ENCODE measurements at places on chromosomes 12 and 14. TPM values are rescaled to one million over a fixed set of nuclear protein-coding genes. Genes with fewer than 3 reads are reported as not detected.
A peak's percentile ranks its signal among the peaks of the same experiment; 100 is the strongest.

Gene DPPA3
- not detected for total RNA-seq

Gene OR5AU1
- not detected for total RNA-seq

Gene SYNDIG1L
- total RNA-seq = not detected

Gene FAM90A1
- not detected for total RNA-seq

Gene AKAP5
- total RNA-seq = 0.16 TPM

Gene SELPLG
- total RNA-seq = 14.3 TPM

Gene PMEL
- 0.57 TPM for total RNA-seq

Gene TAS2R30
- 0.64 TPM for total RNA-seq

Gene ATL1
- total RNA-seq = 2.0 TPM

Gene FIGNL2
- 0.93 TPM for total RNA-seq

Gene RNASE1
- 294 TPM for total RNA-seq

GRCh38 chr14:73014105-73014504, 12.8 kb downstream of the ZFYVE1 start:
- no peaks in the 10 kb centered on the region for H3K27me3 ChIP-seq
- no peak overlapping the region for H3K27ac ChIP-seq
- peaks cover 4% of the 10 kb centered on the region for H3K36me3 ChIP-seq
- no peak for DNase-seq
- H3K4me3 ChIP-seq = no peak overlapping the region
- H3K4me1 ChIP-seq = no peaks in the 10 kb centered on the region

DNA sequence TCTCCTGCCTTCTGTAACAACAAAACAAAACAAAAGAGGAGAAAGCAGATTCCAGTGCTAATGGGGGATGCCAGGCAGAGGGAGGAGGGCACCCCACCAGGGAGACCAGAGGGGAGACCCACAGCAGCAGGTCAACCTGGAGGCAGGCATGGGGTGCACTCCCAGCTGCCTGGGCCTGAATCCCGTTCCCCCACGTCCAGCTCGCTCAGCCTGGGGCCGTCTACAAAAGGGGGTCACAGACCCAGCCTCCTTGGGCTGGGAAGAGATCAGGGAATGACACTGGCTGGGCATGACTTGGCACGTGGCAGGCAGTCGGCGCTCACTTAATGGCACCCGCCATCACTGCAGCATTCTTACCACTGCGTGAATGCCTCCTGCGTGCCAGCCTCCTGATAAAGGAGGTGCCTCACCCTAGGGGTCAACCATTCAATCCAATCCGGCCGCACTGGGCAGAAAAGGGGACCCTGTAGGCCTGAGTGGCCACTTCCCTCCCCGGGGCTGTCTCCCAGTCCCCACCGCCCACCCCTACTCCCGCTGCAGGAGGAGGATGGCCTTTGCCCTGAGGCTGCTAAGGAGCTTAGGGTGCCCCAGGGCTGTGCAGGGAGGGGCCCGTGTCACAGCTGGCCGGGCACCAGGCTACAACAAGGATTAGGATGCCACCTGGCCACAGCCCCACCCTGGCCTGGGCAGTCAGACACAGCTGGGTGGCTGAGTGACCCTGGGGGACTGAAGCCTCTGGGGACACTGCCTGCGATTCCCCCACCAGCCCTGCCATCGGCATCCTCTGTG, 87.5 kb downstream of the NCOR2 start:
- H3K4me3 ChIP-seq = no peak overlapping the region
- peak overlapping the region; percentile 51 for H3K27ac ChIP-seq
- H3K27me3 ChIP-seq = no peaks in the 10 kb centered on the region
- peaks cover 31% of the 10 kb centered on the region for H3K4me1 ChIP-seq

- no peaks in the 10 kb centered on the region for H3K27me3 ChIP-seq
- no peaks in the 10 kb centered on the region for H3K4me1 ChIP-seq
- DNase-seq = no peak
- H3K27ac ChIP-seq = no peak overlapping the region
- no peak overlapping the region for H3K4me3 ChIP-seq
Observed at GRCh38 chr12:92715625-92716024, 12.8 kb downstream of the PLEKHG7 start.

GRCh38 chr14:59344691-59345455, 120.3 kb downstream of the GPR135 start:
- H3K27me3 ChIP-seq = no peaks in the 10 kb centered on the region
- peak overlapping the region; percentile 71 for H3K27ac ChIP-seq
- no peak overlapping the region for H3K4me3 ChIP-seq
- peaks cover 58% of the 10 kb centered on the region for H3K36me3 ChIP-seq
- DNase-seq = no peak

- peak within 1 kb of the TSS; percentile 52 for H3K4me3 ChIP-seq
- DNase-seq = peak; percentile 30
- no peaks in the 10 kb centered on the region for H3K27me3 ChIP-seq
- no peaks in the 10 kb centered on the region for H3K4me1 ChIP-seq
- H3K27ac ChIP-seq = no peak within 1 kb of the TSS
Observed at GRCh38 chr12:85036234-85036707, at the start of the genes LRRIQ1 and TSPAN19. Gene LRRIQ1, plus strand, starts transcription at chr12:85036351. Its CDS starts 1,826 bp downstream, at chr12:85038177. Gene TSPAN19, minus strand, starts transcription at chr12:85036277. Its CDS starts 6,331 bp downstream, at chr12:85029946.

DNA sequence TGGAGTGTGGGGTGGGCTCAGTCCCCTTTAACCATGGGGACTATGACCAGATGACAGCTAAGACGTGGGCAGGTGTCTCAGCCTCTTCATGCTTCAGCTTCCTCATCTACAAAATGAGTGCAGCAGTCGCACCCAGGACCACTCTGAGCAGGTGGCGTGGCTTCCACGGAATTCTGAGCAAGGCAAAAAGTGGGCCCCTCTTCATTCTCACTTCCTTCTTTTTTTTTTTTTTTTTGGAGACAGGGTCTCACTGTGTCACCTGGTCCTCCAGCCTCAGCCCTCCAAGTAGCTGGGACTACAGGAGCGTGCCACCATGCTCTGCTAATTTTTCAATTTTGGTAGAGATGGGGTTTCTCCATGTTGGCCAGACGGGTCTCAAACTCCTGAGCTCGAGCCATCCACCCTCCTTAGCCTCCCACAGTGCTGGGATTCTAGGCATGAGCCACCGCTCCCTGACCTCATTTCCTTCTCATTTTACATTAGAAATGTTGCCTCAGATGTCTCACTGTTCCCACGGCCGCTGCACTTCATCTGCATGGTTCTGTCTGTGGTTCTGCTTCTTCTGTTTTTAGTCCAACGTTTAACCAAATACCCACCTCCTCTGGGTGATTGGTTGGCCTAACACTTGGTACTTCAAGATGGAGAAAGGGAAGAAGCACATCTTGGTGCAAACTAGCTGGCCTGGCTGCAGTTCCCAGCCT, 41.3 kb upstream of the BCL7A start:
- H3K27me3 ChIP-seq = no peaks in the 10 kb centered on the region
- no peak overlapping the region for H3K4me3 ChIP-seq
- peaks cover 3% of the 10 kb centered on the region for H3K4me1 ChIP-seq
- no peaks in the 10 kb centered on the region for H3K36me3 ChIP-seq
- no peak overlapping the region for H3K27ac ChIP-seq

- no peak for DNase-seq
- H3K36me3 ChIP-seq = peaks cover 97% of the 10 kb centered on the region
- no peaks in the 10 kb centered on the region for H3K4me1 ChIP-seq
- no peak overlapping the region for H3K4me3 ChIP-seq
- H3K27me3 ChIP-seq = no peaks in the 10 kb centered on the region
Observed at GRCh38 chr14:50758305-50758704, 72.7 kb downstream of the NIN start.

- no peaks in the 10 kb centered on the region for H3K4me1 ChIP-seq
- H3K27me3 ChIP-seq = no peaks in the 10 kb centered on the region
- no peak overlapping the region for H3K27ac ChIP-seq
- no peak overlapping the region for H3K4me3 ChIP-seq
- DNase-seq = no peak
- no peaks in the 10 kb centered on the region for H3K36me3 ChIP-seq
Observed at GRCh38 chr12:76007640-76008039, 23.9 kb downstream of the PHLDA1 start.

DNA sequence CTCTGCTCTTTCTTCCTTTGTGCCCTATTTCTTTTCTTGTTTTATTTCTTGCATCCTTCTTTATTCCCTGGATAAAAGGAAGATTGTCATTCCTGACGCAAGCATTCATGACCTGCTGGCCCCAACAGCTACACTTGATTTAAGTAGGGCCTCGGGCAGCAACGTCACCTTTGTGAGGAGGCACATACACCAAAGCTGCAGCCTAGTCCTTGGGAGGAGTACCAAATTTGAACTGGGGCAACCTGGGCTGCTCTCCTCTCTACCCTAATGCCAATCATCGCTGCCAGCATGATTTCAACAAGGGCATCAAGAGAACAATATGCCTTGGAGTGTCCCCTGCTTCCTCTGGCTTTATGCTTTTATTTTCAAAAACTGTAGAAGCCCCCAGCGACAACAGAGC, 76.4 kb downstream of the C12orf50 start:
- H3K36me3 ChIP-seq = no peaks in the 10 kb centered on the region
- no peak for DNase-seq
- no peaks in the 10 kb centered on the region for H3K27me3 ChIP-seq
- no peaks in the 10 kb centered on the region for H3K4me1 ChIP-seq
- H3K4me3 ChIP-seq = no peak overlapping the region
- H3K27ac ChIP-seq = no peak overlapping the region

- no peak for DNase-seq
- no peak overlapping the region for H3K4me3 ChIP-seq
- no peak overlapping the region for H3K27ac ChIP-seq
- peaks cover 8% of the 10 kb centered on the region for H3K4me1 ChIP-seq
Observed at GRCh38 chr12:93000026-93000425, 70.9 kb upstream of the EEA1 start.

DNA sequence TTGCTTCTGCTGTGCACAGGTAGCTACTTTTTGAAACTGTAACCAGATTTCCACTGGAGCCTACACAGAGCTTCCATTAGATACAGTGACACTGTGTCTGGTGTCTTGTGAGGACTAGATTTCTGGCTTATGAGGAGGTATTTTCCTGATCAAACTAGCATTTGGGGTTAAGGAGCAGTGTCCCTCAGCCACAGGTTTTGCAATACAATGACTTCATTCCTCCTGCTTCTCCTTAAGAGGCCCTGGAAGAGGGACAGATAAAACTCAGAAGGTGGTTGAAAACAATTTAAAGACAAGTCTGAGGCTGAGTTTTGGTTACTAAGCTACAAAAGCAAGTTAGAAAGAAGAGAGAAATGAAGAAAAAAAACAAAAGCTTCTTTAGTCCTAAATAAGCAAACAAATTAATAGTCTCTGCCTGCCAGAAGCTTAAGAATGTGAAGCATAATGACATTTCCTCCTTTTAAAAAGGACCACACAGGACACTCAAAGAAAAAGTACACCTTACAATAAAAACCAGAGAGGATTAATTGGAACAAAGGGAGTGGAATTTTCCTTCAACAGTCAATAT, 53.0 kb downstream of the PKP2 start:
- H3K4me1 ChIP-seq = peaks cover 19% of the 10 kb centered on the region
- no peak overlapping the region for H3K4me3 ChIP-seq
- DNase-seq = no peak

DNA sequence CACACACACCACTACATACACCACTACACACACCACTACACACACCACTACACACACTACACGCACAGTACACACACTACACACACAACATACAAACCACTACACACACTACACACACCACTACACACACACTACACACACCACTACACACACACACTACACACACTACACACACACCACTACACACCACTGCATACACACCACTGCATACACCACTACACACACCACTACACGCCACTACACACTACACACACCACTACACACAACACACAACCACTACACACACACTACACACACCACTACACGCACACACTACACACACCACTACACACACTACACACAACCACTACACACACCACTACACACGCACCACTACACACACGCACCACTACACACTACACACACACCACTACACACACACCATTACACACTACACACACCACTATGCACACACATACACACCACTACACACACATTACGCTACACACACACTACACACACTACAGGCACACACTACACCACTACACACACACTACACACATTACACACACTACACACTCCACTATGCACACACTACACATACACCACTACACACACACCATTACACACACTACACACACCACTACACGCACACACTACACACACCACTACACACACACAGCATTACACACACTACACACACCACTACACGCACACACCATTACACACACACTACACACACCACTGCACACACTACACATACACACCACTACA, 12.5 kb downstream of the NOC4L start:
- H3K36me3 ChIP-seq = peaks cover 4% of the 10 kb centered on the region
- H3K27ac ChIP-seq = no peak overlapping the region
- DNase-seq = no peak
- H3K27me3 ChIP-seq = no peaks in the 10 kb centered on the region

- H3K4me3 ChIP-seq = no peak overlapping the region
- no peak overlapping the region for H3K27ac ChIP-seq
- no peaks in the 10 kb centered on the region for H3K36me3 ChIP-seq
- DNase-seq = no peak
- no peaks in the 10 kb centered on the region for H3K4me1 ChIP-seq
Observed at GRCh38 chr14:87615047-87615446, 377.9 kb downstream of the GALC start.

GRCh38 chr14:93977790-93978581, 1.6 kb upstream of the ASB2 start:
- no peaks in the 10 kb centered on the region for H3K27me3 ChIP-seq
- peaks cover 12% of the 10 kb centered on the region for H3K4me1 ChIP-seq
- peak overlapping the region; percentile 97 for H3K27ac ChIP-seq
- no peaks in the 10 kb centered on the region for H3K36me3 ChIP-seq
- DNase-seq = no peak

DNA sequence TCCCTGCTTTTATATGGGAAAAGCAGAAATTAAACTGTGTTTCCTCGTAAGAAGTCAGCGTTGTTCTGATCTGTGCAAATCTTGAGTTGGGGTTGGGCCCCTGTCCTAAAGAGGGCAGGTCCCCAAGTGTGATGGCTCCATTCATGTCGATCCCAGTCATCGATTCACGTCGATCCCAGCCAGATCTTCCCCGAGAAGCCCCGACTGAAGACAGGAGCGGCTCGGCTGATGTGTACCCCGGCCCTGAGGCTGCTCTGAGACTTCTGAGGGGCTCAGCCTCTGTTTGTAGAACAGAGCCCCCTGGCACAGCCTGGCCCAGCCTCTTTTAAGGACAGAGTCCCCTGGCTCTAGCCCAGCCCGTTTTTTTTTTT, 9.3 kb downstream of the PGAM5 start:
- H3K4me3 ChIP-seq = no peak overlapping the region
- DNase-seq = no peak
- H3K27me3 ChIP-seq = no peaks in the 10 kb centered on the region

DNA sequence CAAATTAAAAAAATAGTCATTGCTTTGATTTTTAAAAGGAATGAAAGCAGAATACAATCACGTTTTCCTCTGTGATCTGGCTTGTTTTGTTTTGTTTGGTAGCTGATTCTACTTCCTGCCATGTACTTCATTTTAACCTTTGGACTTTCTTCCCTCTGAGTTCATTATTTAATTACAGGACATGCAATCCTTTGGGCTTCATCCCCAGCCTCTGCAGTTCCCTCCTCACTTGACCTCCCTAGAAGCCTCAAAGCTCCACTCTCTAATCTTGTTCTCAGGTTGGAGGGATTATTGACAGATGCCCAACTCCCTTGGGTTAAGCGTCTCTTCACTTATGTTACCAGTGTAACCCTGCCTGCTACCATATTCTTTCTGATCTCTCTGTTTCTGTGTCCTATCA, 967.9 kb upstream of the SEL1L start:
- no peaks in the 10 kb centered on the region for H3K36me3 ChIP-seq
- H3K27ac ChIP-seq = no peak overlapping the region
- H3K4me1 ChIP-seq = no peaks in the 10 kb centered on the region
- H3K27me3 ChIP-seq = peaks cover 3% of the 10 kb centered on the region
- DNase-seq = no peak
- H3K4me3 ChIP-seq = no peak overlapping the region

Data from heart left ventricle (tissue), 16 donors.